Osteocyte (in vitro differentiated cells): ENCODE measurements at places on chromosomes 7 and 10. TPM values are rescaled to one million over a fixed set of nuclear protein-coding genes. Genes with fewer than 3 reads are reported as not detected.

- no peak overlapping the region for H3K27ac ChIP-seq
- H3K36me3 ChIP-seq, result peaks cover 6% of the 10 kb centered on the region
- no peak for DNase-seq
- H3K4me3 ChIP-seq, result no peak overlapping the region
- H3K4me1 ChIP-seq, result peaks cover 18% of the 10 kb centered on the region
These were observed 25.0 kb downstream of the IGF2BP3 start for GRCh38 chr7:23445326-23445725.

- no peak for DNase-seq
- no peak overlapping the region for H3K4me3 ChIP-seq
- H3K4me1 ChIP-seq, result no peaks in the 10 kb centered on the region
- no peaks in the 10 kb centered on the region for H3K27me3 ChIP-seq
- H3K27ac ChIP-seq, result no peak overlapping the region
These were observed 40.7 kb downstream of the ATE1 start for GRCh38 chr10:121886997-121887622.

The CTAGE8 gene
- 0.97 TPM in 1 of 2 replicates, not detected in the other for total RNA-seq

DNA sequence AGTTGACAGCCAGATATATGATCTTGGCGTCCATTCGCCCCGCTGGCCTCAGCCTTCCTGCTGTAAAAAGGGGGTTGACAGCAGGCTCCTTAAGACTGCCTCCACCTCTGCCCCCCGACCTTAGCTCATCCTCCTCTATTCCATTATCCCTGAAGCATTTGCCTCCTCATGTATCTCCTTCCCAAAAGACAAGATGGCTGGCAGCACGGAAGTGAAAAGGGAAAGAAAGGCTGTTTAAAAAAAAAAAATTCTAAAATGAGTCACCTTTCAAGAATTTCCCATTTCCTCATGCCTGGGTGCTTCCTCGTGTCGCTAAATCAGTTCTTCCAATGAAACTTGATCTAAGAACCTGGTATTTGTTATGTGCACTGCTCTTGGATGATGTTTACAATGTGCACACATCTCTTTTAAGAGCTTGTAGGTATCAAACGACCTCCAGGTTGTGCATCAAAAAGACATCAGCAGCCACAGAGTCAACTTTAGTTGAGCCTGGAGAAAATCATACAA lies 1.7 kb downstream of the SCRN1 start:
- H3K36me3 ChIP-seq, result peaks cover 5% of the 10 kb centered on the region
- peak overlapping the region; percentile 84 for H3K4me3 ChIP-seq
- H3K4me1 ChIP-seq, result peaks cover 26% of the 10 kb centered on the region
- DNase-seq, result no peak
- H3K27me3 ChIP-seq, result no peaks in the 10 kb centered on the region
- peak overlapping the region; percentile 93 for H3K27ac ChIP-seq
